Activated T-cell treated with anti-CD3 and anti-CD28 coated beads, Interleukin-2, amount 50 U/mL, for 48 hours (primary cell): ENCODE measurements at places on chromosomes 7 and 10.

- no peak for DNase-seq
These were observed 101.1 kb downstream of the GPR85 start for GRCh38 chr7:112985377-112985987.

DNA sequence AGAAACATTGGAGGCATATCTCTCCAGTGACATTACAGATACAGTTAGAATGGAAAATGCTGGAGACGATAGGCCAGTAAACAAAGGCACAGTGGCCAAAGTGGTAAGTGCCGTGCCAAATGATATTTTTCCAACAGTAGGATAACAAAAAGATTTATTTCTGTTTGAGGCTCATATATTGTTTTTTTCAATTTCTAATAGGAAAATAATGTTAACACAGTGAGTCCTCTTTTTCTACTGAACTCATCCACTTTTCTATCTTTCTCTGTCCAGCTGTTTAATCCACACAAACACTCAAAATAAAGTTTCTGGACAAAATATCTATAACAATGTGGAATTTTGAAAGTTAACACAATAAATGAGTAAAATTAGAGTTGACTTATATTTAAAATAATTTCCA is 201.3 kb downstream of the SEMA3E start:
- DNase-seq, result no peak

- DNase-seq, result no peak
These were observed 81.3 kb upstream of the SFMBT2 start for GRCh38 chr10:7491949-7492659.

GRCh38 chr10:63901881-63902280 is 380.7 kb downstream of the REEP3 start:
- DNase-seq, result no peak

DNA sequence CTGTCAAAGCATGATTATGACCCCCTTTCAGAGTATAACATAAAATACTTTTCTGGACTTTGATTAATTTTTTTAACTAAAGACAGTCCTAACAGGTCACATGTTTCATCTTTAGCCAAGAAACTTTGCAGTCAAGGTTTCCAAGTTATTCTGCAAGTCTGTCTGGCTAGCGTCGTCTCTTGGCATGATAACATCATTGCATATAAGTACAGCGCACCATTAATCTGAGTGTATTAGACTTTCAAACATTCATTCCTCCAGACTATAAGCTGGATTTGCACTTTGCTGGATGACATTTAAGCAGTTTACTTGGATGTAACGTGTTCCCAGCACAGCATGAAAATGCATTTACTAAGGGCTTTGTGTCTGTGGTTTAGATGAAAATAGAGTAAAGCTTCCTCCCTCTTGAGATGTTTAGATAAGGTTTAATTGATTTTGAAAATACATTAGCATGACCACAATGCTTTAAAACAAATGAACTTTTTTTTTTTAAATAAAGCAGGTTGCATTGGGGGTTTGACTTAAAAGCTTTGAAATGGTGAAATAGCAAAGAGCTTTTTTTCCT is 349.0 kb upstream of the MTPN start:
- DNase-seq, result no peak

DNA sequence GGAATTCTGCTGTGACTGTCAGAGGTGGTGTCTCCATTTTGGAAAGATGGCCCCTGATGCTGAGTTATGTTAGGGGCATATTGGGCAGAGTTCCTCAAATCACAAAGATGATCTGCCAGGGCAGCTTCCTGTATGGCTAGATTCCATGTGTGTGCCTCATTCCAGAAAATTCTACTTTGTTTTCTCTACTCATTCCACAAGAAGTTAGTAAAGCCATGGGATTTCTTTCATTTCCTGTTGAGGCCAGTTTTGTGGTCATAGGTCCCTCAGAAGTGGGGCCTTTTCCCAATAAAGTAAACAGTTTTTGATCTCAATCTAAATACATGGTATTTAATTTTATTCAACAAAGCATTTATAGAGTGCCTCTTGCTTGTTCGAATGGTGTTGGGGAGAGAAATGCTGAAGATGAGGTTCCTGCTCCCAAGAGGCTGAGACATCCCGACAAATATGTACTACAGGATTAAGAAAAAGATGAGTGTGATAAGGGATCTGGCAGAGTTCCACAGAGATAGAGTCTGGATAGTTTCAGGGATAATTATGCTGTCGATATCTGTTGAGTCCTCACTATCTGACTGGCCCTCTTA is 33.0 kb downstream of the MINDY4 start:
- no peak for DNase-seq

DNA sequence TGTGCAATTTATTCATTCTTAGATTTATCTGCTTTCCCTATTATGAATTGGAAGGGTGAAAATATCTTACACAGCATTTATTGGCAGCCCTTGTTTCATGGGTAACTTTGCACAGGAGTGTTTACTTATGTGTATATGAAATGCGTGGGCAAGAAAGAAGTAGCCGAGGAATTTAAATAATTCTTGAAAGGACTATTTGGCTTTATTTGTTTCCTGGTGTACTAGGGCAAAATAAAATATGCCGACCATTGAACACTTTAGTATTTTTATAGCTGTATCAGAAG is 93.7 kb downstream of the ARID5B start:
- DNase-seq, result no peak

DNA sequence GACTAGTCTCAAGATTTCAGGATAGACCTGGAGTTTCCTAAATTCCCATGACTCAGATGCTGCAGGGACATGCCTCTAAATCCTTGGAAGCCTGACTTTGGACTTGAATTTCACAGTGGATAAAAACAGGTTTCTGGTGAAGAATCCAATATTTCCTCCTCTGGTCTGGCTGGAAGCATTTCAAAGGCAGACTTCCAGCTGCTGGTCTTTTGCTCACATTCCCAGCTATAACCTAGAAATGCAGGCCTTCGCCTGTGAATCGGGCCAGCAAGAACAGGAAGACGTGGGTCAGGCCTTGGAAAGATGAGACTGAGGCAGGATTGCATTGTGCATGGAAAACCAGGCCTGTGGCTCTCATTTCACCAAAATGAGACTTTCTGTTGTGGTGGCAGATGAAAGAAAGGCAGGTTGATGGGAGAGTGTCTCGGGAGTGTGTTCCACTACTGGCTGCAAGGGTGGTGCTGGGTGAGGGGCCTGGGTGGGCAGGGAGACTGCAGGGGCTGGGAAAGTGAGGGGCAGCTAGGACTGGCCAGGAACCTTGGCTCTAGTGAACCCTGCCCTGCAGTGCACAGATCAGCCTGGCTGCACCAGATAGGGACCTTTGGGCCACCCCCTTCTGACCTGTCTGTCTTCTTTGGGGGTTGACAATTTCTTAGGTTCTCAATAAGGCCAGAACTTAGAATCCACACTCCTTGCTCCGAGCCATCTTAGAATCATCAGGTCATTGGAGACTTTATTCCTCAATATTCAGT is 488.8 kb upstream of the MKI67 start:
- no peak for DNase-seq

GRCh38 chr10:1807196-1807595 is 69.9 kb upstream of the ADARB2 start:
- DNase-seq, result no peak

- no peak for DNase-seq
These were observed 81.7 kb downstream of the GPR85 start for GRCh38 chr7:113004726-113005454.
